NCI-H510A (cell line): ENCODE measurements at places on chromosomes 1 and 21.

DNA sequence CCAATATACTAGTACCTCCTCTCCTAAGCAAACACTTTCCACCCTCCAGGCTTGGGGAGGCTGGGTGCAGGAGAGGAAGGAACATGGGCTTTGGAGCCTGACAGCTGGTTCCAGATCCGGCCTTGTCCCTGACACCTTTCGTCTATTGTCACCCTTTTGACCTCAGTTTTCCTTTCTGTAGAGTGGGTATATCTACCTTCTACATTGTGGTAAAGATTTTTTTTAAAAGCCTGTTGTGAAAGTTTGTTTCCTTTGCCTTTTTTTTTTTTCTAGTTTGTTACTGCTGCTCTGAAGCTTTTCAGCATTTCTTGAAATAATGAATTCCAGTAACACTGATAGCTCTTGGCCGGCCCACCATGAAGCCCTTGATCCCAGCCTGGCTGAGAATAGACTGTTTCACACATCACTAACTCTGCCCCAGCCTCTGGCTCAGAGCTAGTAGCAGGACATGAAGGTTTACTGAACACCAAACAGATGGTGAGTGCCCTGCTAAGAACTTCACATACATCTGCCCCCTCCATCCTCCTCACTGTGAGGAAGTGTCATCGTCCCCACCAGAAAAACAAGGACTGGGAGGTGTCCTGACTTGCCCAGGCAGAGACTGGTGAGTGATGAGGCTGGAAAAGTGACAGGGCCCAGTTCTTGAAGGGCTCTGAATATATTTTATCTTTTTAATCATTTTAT is 33.0 kb upstream of the ID3 start:
- DNase-seq: peak; percentile 74

GRCh38 chr1:40766017-40766416 is 17.6 kb upstream of the KCNQ4 start:
- DNase-seq: no peak

GRCh38 chr1:175417316-175417715 is 224.7 kb upstream of the KIAA0040 start:
- DNase-seq: no peak

- no peak for DNase-seq
Measured at GRCh38 chr21:43684424-43684823, 25.1 kb downstream of the RRP1B start.

DNA sequence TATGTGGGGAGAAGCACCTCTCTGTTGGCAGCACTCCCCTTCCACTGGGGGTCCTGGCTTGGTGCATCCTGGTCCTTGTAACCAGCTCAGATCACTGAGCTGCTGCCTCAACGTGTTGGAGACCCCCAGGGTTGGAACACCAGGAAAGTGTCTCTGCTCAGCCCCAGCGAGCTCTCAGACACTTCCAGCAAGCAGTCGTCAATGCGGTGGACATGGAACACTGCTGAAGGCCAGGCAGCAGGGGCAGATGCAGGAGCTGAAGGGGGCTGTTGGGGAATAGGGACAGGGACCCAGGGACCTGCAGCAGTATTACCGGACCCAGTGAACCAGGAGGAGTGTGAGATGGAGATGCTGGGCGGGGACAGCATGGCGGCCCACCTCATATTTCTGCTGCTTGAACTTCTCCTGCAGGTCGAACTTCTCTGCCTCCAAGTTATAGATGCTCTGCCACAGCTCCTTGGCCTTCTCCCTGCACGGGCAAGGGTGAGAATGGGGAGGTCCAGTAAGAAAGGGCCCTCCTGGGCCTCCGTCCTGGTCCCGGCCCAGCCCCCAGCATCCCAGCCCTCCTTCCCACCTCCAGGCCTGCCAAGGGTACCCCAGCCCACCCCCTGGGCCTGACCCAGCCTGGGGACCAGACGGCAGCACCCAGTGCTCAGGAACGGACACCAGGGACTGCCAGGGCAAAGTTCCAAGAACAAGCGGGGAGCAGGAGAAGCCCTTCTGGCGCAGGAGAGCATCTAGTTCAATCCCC is 16.4 kb downstream of the TNNT2 start:
- no peak for DNase-seq

- no peak for DNase-seq
Measured at GRCh38 chr21:46594276-46594675, 10.6 kb downstream of the S100B start.

- no peak for DNase-seq
Measured at GRCh38 chr1:35287807-35288640, 19.5 kb downstream of the ZMYM4 start.

DNA sequence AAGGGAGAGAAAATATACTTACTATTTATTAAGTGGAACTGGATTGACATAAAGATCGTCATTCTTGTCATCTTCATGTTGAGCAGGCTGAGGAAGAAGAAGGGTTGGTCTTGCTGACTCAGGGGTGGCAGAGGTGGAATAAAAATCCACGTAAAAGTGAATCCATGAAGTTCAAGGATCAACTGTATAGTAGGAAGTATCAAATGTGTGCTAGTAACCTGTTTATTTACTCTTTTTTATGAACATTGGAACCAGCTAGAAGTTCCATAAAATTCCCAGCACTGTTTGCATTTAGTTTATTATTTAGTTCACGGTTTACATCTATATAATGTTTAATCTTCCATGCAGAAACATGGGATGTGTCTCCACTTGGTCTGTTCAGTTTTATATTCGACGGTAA is 70.7 kb downstream of the PLPPR4 start:
- DNase-seq: no peak

DNA sequence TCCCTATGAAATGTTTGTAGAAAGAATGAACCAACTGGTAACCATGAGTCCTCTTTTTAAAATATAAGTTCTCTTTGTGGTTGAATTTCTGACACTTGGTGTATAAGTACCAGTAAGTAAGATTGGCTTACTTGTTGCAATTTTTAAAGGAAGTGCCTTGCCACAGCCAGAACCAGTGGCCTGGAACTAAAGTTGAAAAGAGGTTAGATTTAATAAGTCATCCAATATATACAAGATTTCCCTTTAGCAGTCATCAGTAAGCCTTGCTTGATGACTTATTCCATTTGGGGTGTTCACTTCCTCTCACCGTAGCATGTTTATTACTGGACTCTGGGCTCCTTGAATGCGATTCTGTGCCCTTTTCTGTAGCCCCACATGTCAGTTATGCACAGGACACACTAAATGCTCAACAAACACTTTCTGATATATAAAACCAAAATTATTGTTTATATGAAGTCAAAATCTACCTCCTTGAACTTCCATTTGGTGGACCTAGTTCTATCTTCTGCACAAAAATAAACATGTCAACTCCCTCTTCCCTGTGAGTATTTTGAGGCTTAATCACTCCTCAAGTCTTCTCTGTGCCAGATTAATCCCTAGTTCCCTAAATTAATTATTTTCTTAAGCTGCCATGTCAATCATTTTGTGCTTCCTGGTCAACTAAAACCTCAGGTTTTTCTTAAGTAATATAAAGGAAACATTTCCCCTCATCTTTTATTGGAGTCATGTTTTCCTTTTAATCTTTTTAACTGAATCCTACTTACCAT is 218.1 kb downstream of the ST6GALNAC3 start:
- DNase-seq: no peak

DNA sequence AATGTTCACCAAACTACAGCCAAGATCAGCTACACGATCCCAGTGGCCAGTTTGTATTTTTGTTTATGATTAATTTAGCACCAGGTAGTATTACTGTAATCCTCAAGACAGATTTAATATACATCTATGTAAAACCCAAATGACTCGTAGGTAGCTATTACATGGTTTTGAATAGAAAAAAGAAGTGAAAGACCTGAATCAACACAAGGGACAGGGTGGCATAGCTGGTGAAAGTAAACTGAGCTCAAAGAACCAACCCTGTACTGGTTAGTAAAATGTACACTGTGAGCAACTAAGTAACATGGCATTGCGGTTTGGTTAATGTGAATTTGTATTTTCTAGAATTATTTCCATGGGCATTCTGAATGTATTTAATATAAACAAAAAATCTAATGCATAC is 8.8 kb downstream of the GPATCH2 start:
- DNase-seq: no peak

- no peak for DNase-seq
Measured at GRCh38 chr1:200838676-200839445, 33.9 kb upstream of the GPR25 start.

DNA sequence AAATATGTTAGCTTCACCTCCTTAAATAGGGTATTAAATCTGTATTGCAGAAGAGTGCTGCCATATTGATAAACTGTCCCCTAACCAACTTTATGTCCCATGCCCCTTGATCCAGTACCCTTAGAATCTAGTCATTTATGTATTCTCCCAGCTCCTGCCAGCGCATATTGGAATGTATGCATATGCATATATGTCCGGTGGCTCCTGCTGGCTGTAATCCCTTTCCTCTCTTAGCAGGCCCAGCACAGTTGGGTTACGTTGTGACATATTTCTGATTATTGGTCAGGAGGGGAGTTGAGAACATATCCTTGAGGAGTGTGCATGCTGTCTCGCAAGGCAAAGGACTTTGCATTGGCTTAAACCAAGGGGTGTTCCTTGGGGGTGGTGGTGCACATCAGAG is 29.2 kb upstream of the CREG1 start:
- DNase-seq: no peak

DNA sequence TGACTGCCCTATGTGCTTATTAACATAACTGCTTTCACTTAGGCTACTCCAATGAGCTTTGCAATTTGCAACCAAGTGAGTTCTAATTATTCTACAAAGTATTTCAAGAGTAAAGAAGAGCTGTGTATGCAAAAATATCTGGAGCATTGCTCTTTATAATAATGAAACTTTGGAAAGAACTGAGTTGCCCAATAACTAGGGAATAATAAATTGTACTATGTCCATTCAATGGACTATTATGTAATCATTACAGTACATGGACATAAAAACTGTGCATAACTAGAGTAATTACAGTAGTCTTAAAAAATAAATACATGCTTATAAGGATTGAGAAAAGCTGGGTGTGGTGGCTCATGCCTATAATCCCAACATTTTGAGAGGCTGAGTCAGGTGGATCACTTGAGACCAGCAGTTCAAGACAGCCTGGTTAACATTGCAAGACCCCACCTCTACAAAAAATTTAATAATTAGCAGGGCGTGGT is 70.3 kb upstream of the JAK1 start:
- no peak for DNase-seq

DNA sequence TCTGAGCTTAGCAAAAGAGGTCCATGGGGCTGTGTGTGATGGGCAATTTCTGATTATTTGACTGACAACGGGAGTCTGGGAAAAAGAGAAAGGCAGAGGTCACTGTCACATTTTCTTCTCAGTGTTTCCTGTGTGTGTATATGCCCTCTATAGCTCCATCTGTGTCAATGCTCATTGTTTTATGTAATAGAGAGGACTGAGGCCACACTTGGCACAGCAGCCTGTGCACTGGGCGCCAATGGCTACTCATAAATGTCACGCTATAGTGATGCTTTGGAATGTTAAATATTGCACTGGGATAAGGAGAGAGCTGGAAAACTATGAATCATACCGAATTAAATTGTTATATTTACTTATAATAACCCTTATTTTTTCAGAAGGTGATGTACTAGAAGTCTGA is 365.4 kb downstream of the NEGR1 start:
- DNase-seq: no peak

DNA sequence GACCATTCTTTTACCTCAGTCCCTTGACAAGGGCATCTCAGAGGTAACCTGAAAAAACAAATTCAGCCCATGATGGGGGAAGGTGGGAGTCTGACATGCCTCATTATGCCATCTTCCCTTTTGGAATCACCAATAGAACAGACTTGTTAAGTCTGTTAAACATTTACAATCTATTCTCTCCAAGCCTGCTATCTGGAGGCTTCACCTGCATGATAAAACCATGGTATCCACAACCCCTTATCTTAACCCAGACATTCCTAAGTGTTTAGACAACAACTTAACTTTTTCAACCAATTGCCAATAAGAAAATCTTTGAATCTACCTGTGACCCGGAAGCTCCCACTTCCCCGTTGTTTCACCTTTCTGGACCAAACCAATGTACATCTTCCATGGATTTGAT is 233.0 kb upstream of the CACYBP start:
- no peak for DNase-seq

DNA sequence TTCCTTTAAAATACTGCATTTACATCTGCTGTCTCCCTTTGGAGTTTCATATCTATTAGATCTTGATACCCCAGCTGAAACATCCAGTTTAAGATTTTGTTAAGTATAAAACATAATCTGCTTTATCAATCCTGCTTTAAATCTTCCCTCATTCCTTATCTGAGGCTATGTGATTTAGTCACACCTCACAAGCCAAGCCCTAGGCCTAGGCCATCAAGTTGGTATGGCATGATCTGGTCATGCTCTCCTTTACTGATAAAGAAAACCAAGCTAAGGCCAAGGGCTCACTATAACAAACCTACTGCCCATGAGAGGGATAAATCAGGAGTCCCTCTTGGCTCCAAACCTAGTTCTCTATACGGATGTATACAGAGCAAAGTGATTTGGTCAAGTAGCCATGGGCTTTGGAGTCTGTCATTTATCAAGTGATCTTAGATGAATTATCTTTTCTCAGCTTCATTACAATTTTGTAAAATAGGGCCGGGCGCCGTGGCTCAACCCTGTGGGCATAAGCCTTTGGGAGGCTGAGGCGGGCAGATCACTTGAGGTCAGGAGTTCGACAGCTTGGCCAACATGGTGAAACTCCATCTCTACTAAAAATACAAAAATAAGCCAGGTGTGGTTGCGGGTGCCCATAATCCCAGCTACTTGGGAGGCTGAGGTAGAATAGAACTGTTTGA is 22.8 kb downstream of the ENSA start:
- DNase-seq: no peak

- DNase-seq: no peak
Measured at GRCh38 chr1:218811497-218811896, 362.2 kb upstream of the LYPLAL1 start.

DNA sequence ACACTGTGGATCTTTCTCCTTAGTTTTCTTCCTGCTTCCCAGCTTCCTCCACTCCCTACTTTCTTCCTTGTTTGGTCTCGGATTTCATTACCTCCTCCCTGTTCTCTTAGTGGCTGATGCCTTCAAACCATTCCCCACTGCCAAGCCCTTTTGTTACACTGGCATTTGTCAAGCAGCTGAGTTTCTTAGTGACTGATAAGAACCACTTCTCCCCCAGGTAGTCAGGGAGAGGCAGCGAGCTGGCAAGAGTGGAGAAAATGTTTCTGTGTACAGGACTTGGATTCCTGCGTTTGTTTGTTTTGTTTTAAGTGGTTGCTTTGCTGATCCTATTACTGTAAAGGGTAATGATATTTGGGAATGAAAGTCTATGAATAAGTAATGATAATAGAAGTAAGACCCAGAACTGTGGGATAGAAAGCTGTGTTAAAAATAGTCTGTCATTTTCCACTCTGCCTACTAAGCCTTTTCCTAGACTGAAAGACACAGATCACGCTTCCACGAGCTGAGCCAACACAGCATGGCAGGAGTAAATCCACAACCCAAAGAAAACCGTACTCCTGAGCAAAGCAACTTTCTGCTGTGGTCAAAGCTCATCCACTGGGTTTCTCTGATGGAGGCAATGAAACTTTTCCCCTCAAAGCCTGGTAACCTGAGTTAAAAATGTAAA is 10.1 kb upstream of the SERTAD4 start:
- DNase-seq: peak; percentile 12
